Lower leg skin (tissue), 4 donors: ENCODE measurements at places on chromosomes 6 and 20.

GRCh38 chr6:66376001-66376400 is 669.0 kb upstream of the EYS start:
- no peak for DNase-seq

GRCh38 chr6:47897247-47897646 is 115.4 kb downstream of the OPN5 start:
- no peak for DNase-seq

- DNase-seq = no peak
These were observed 98.3 kb downstream of the MACROD2 start for GRCh38 chr20:14093652-14094051.

DNA sequence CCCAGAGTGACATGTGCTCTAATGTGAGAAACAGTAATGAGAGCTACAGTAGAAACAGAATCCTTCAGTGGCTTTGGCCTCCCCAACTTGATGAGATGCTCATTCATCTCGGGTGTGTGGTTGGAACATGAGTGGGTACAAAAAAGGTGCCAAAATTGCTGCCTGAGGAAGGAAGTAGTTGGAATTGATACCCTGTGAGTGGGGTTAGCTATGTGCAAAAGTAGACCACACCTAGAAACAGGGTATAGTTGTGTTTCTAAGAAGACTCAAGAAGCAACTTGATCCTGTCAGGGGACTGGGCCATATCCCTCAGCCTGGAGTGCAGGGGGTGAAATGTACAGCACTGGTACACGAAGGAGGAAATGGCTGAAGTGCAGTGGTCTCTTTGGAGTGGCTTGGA is 206.4 kb upstream of the SUPT3H start:
- DNase-seq = no peak

GRCh38 chr20:63873477-63873971 is 8.5 kb downstream of the TPD52L2 start:
- peak; percentile 48 for DNase-seq

- no peak for DNase-seq
These were observed 13.0 kb upstream of the SNHG17 start for GRCh38 chr20:38447931-38448675.

GRCh38 chr6:111606620-111607115 is 990 bp upstream of the TRAF3IP2 start:
- DNase-seq = peak; percentile 84

GRCh38 chr6:52209770-52210169 is 23.6 kb downstream of the IL17A start:
- DNase-seq = no peak

GRCh38 chr20:21353236-21353635 is 44.1 kb downstream of the NKX2-4 start:
- no peak for DNase-seq

DNA sequence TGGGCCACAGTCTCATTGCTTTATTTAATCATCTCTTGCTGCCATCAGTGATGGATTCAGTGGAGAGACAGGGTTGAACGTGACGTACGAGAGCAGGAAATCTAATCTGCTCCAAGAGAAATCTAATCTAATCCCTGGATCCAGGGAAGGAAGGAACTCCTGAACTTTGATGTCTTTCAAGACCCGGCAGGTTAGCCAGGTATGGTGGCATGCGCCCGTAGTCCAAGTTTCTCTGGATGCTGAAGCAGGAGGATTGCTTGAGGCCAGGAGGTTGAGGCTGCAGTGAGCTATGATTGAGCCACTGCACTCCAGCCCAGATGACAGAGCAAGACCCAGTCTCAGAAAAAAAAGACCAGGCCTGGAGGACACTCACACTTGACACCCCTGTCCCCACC is 11.4 kb upstream of the PGC start:
- DNase-seq = no peak

GRCh38 chr20:38730167-38730988 is 6.1 kb downstream of the SLC32A1 start:
- DNase-seq = no peak

DNA sequence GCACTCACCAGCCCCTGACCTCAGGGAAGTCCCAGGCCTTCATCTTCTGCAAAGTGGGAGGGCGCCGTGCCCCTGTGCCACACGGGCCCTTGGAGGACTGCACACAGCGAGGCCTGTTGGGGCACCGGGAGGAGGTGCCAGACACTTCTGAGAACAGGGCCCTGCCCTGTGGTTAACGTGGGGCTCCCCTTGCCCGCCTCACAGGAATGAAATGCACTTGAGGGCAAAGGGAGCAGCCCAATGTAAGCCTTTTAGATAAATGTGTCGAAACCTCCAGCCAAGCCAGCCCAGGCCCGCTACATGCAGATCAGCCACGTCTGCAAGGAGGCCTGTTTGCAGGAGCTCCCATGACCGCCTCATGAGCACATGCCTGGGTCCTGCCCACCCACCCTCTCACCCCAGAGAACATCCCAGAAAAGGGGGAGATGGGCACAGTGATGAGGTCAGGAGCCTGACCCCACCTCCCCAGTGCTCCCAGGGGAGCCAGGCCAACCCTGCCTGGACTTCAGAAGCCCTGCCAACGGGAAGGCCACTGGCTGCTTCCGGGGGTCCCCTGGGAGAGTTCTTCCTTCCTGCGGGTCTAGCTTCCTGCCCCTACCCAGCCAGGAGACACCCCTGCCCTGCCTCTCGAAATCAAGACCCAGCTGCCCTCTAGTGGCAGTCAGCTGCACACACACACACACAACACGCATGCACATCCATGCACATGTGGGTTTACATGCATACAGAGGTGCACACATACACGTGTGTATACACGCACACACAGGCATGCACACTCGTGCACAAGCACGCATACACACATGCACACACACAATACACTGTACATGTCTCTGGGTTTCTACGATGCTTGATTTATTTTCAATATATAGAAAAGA is 178.7 kb downstream of the TAF4 start:
- DNase-seq = no peak

DNA sequence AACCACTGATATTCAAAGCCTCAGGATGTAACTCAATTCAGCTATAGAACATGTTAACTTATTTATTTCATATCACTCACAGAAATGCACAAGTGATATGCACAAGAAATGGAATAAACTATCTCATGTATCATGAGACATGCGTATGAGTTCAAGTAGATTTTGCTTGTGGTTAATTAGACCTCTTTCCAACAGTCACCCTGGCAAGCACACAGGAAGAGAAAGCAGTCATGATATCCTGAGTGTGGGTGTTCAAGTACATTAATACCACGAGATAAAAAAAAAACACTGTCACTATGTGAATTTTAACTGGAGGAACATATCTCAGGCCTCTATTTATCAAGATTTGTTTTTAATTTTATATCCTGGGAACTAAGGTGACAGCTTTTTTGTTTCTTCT is 64.2 kb downstream of the LAMP5 start:
- DNase-seq = no peak
